ENCODE measurements at places on chromosomes 3 and 15.

GRCh38 chr15:101209285-101209845 is 42.5 kb downstream of the CHSY1 start:
- no peak for DNase-seq

- peak; percentile 45 for DNase-seq
Measured at GRCh38 chr3:49966233-49966942, 26.4 kb downstream of the RBM6 start.

- DNase-seq = no peak
Measured at GRCh38 chr3:188404124-188404523, 250.2 kb downstream of the LPP start.

- DNase-seq = no peak
Measured at GRCh38 chr3:194257916-194258668, 93.0 kb downstream of the CPN2 start.

DNA sequence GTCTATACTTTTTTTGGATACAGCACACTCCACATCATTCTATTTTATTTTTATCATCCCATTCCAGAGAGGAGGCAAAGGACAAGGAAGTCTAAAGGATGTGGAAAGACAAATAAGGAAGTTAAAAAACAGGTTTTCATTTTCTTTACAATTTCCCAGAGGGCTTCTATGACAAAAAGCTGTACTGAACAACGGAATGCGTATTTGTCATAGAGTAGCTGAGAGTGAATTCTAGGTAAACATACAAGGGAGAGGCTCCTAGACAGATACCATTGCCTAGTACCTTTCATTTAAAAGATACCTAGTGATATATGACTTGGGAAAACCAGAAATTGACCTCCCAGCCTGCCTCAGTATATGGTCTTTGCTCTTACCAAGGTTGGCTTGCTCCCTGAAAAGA is 341.7 kb downstream of the FHIT start:
- no peak for DNase-seq

DNA sequence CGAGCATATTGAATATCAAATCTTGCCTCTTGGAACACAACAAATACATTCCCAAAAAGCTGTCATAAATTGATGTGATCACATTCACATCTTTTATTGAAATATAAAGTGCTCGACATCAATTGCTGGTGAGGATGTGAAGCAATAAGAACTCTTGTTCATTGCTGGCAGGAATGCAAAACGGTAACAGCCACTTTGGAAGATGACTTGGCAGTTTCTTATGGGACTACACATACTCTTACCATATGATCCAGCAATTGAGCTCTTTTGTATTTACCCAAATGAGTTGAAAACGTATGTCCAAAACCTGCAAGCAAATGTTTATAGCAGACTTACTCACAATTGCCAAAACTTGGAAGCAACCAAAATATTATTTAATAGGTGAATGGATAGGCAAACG is 234.9 kb downstream of the CACNA2D3 start:
- no peak for DNase-seq

GRCh38 chr15:64112904-64113303 is 17.1 kb downstream of the SNX1 start:
- DNase-seq = no peak

DNA sequence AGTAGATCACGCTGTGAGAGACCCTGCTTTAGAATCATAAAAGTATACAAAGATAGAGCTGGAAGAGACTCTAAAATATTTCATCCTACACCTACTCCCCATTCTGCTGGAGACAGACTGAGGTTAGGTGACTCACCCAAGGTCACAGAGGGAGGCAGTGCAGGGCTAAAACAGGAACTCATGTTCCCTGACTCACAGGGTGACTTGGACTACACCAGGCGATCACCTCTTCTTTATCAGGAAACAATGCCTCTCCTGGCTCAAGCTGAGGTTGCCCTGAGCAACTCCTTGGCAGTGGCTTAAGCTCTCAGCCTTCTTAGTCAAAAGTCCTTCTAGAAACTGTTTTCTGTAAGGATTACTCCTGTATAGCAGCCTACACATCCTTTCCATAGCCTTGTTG is 26.4 kb upstream of the TNFAIP8L3 start:
- DNase-seq = no peak

GRCh38 chr3:184604039-184604601 is 42.5 kb downstream of the EPHB3 start:
- DNase-seq = peak; percentile 63

- no peak for DNase-seq
Measured at GRCh38 chr15:48090115-48090514, 30.7 kb upstream of the SLC24A5 start.

DNA sequence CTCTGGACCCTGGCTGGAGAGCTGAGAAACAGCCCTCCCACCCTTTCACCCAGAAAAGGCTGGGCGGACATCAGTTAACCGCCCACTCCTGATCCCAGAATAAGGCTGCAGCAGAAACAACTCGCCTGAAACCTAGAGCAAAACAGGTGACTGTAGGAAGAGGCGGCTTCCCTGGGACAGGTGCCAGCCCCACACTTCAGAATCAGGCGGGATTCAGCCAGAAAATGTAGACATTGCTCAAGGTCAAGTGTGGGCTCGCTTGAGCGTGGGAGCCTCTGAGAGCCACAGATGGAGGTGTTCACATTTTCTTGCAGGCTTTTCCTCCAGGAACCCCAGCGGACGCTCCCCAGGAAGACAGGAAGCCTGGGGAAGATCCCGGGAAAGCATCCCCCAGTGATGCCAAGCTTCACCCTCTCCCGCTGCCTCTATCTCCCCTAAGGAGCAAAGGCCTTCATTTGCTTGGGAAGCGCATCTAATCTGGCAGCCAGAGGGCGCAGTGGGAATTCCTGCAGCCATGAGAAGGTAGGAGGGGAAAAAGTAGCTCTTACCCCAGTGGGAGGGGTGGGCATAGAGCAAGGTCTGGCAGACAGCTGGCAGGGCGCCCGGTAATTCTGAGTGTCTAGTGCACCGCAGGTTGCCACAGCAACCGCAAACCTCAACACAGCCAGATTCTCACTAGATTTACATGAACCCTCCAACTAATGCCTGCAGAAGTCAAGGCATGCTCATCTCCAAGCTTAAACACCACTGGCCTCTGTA is 77.7 kb downstream of the OCA2 start:
- DNase-seq = peak; percentile 78

DNA sequence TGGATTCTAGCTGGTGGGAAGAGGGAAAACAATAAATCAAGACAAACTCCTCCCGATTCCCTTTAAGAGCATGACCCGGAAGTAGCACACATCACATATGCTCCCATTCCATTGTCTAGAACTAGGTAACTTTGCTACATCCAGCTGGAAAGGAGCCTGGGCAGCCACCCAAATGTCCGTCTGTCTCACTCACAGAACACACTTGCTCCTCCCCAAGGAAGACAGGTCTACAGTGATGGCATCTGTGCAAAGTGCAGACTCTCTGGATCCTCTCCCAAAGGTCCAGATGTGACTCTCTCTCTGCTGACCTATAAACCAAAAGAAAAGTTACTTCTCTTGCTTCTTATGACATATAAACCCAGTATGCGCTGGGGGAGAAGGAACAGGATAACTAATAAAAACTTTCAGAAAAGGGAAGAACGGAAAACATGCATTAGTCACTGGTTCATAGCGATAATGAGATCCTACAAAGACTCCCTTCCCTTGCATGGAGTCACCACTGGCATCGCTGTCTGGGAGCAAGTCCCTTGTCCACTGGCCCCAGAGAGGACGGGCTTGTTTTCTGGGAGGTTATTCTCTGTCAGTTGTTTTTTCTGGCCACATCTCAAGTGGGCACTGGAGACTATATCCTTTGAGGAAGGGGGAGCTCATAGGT is 29.8 kb upstream of the EPHB3 start:
- no peak for DNase-seq

GRCh38 chr15:74196175-74196574 is 6.4 kb downstream of the STRA6 start:
- DNase-seq = no peak

DNA sequence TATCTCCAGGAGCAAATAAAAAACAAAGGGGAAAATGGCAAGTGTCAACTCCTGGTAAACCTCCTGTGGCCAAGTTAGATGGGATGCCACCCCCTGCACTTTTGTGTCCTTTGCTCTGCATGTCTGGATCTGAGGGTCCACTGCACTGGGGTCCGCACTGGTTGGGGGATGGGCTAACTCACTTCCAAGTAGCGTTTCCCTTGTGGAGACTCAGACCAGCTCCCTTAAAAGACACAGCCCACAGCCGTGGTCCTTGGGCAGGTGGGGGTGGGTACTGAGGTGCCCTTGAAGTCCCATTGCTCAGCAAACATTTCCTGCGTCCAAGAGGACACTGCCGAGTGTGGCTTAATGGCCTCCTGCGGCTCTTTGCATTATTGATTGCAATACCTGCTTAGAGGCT is 188.2 kb downstream of the MEGF11 start:
- DNase-seq = no peak

DNA sequence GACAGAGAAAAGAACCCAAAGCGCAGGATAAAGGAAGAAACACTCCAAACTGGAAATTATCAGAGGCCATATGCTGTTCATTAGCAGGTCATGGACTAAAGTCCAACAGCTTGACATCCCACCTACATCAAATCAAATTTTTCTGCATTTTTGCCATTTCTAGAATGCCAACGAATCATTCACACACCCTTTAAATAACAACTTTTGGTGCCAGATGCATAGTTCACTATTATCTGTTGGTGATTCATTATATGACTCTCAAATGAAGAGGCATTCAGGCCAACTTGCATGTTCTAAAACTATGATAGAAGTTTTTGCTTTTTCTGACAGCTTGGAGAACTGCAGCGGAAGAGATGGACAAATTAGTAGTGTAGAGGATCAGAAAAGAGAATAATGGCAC is 529.8 kb upstream of the NAALADL2 start:
- no peak for DNase-seq

GRCh38 chr15:90046911-90047392 is 45.8 kb downstream of the ZNF710 start:
- no peak for DNase-seq

DNA sequence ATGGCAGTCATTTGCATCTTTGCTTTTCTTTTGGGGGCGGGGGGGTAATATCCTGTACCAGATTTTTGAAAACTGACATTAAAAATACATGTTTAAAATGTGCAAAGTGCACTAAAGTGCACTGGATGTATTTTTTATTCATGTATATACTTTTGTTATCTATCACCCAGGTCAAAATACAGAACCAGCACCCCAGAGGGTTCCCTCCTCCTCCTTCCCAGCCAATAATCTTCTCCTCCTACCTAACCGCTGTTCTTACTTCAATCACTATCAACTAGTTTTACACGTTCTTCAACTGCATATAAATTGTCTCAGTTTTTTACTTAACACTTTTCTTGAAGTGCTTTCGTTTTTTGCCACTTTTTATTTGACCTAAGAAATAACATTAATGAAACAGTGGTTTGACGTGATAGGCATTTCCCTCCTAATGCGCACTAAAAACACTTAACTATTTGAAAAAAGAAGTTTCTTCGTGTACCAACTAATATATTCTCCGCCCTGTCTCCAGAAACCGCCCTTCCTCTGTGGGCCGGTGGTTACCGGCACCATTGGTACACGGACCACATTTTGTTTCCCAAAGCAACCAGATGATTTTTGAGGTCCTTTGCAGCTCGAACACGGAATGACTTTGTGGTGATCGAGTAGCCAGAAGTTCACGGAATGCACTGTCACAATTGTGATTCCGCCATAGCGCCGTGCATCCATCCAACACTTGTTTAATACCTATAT is 836 bp upstream of the AKAP13 start:
- no peak for DNase-seq

DNA sequence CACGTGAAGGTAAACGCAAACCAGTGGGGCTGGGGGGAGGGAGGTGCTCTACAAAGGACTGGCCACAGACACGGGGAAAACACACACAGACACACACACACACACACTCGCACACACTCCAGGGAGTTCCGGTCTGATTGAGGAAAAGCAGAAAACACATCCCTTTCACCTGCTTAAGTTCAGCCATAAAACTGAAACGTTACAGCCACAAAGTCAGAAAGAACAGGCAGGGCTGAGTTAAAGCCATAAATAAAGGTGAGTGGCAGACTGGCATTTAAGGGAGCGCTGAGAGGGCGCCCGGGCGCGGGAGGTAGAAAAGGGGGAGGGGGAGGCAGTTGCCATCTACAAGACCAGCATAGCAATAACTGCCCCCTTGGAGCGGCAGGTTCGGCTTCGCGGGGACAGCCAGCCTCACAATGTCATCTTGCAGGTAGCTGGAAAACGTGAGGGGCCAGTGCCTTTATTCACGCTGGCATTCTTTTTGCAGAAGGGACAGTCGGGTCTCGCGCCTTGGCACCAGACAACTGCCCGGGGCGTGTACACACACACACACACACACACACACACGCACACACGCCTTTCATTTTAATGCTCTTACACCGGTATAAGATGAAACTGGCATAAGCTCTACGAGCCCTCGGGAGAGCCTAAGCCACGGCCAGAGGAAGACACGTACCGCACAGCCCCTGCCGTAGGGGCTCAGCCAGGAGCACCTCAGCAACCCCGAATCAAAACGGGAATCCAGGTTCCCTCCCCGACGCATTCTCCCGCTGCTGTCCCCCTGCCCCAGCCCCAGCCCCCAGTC is 866 bp downstream of the TNIK start:
- DNase-seq = no peak

DNA sequence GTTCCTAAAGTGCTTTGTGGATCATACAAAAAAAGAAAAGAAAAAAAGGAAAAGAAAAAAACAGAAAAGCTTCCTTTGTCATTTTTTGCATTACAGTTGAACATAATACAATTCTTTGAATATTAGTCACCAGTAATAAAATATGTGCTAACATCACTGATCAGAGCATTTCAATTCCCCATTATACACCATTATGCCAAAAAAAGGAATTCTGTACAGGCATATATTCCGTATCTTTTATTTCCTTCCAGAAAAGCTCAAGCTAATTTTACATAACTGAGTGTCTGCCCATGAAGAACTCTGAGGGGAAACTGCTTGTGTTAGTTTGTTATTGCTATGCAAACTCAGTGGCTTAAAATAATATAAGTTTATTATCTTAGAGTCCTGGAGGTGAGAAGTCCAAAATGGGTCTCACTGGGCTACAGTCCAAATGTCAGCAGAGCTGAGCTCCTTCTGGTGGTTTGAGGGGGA is 377.9 kb downstream of the GAP43 start:
- DNase-seq = no peak

- no peak for DNase-seq
Measured at GRCh38 chr3:156594219-156594683, 39.3 kb upstream of the SSR3 start.

All from HAP-1 (cell line).